OCI-LY7 (cell line): ENCODE measurements at places on chromosomes 1 and 21.
A peak's percentile ranks its signal among the peaks of the same experiment; 100 is the strongest.

DNA sequence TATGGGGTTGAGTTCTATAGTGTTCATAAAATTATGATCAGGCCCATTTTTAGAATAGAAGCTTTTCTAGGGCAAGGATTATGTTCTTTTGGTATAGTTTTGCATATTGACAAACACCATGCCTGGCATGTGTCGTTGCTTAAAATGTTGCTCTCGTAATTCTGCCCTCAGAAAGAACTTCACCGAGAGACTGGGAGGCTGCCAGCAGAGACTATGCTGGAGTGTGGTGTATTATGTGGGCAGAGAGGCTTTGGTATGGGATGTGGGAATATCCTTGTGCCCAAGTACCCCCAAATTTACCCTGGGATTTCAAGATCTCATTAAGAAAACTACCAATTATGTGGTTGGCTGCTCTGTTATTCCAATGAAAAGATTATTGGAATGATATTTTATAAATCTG lies 27.9 kb downstream of the PGM1 start:
- no peak for DNase-seq

GRCh38 chr1:169892927-169893644 lies 610 bp downstream of the SCYL3 start:
- DNase-seq = peak; percentile 11

DNA sequence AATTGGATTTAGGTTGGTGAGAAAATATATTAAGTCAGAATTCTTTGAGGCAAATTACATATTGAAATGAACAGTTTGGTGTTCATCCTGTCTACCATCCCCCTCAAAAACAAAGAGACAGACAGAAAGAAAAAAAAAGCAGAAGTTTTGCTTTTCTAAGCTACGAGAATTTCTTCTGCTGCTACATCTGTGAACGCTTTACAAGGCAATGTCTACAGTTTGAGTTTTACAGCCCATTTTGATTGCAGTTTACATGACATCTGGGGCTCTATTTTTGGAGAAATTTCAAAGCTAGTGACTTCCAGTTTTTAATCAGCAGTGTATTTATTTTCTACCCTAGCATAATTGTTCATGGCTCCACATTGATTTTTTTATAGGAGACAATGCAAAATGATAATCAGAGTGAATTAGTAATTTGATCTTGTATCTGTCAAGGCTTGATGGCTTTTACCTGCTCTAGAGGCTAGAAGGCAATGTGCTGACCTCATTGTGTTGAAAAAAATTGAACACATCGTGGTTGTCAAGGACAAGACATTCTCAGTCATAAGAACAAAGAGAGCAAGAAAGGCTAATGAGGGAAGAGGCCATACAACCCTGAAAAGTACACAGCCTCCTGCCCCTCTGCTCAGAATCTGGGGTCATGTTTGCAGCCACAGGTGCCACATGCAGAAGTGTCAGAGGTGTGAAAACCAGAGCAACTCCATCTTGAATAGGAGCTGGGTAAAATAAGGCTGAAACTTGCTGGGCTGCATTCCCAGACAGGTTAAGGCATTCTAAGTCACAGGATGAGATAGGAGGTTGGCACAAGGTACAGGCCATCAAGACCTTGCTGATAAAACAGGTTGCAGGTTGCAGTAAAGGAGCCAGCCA lies 201.0 kb upstream of the CAMK1G start:
- DNase-seq = no peak

DNA sequence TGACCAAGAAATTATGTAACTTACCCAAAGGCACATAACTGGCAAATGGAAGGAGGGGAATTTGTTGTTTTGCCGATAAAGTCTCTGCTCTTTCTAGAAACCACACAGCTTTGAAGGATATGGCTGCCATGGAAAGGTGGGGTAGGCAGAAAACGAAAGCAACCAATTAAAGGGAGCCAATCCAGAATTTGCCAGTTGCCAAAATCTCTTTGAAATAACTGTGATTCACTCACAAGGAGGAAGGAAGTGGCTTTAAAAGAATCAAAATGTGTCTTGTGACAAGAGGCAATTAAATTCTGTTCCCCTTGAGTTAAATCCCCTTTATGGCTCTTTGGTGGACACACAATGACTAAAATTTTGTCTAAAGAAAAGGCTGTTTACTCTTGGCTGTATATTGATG lies 61.2 kb upstream of the CCDC190 start:
- DNase-seq = no peak

GRCh38 chr1:241645199-241645598 lies 5.0 kb upstream of the CHML start:
- no peak for DNase-seq

DNA sequence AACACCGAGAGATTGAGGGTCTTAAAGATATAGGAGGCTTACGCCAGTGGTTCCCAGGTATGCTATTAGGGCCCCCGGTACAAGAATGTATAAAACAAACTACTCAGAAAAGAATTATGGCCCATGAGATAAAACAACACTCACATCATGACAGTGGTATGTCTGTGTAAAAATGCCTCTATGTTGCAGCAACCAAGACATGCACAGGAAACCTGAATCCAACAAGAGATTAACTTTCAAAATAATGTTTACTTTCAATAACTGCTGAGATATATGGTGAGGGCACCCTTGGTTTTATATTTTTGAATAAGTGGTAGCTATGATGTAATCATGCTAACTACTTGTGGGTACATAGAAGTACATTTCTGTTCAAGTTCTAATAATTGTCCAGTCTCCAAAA lies 74.9 kb downstream of the PUM1 start:
- DNase-seq = no peak

- no peak for DNase-seq
These were observed 4.1 kb downstream of the SLAMF9 start for GRCh38 chr1:159949981-159950381.

DNA sequence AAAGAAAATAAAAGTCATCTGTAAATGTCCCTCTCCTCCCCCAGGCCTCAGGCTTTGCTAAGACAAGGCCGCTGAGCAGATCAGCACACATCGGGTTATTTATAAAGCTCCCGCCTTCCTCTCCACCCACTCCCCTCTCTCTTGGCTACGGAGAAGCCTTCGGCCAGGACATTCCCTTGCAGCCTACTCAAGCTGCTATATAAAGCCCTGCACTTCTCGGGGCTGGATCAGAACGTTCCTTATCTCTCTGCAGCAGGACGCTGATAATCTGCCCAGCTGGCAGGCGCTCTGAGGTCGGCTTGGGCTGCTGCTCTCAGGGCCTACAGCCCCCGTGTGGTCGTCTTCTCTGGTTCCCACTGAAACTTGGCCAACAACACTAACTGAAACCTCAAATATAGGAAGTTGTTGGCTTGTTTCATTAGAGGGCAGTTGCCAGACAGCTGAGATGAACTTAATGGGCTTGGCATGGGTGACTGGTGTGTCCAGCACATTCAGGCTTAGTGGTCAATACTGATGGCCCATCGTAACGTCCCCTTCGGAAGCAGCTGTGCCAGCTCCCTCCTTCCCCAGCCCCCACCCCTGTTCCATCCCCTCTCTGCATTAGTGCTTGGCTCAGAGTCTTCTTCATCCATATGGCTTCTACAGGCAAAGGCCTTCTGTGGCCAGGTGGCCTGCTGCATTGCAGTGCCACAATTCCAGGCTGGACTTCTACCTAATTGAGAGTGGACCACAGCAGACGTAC lies 64.6 kb downstream of the IER5 start:
- peak; percentile 62 for DNase-seq

- DNase-seq = peak; percentile 48
These were observed 36.8 kb downstream of the RAP1A start for GRCh38 chr1:111656086-111657017.

DNA sequence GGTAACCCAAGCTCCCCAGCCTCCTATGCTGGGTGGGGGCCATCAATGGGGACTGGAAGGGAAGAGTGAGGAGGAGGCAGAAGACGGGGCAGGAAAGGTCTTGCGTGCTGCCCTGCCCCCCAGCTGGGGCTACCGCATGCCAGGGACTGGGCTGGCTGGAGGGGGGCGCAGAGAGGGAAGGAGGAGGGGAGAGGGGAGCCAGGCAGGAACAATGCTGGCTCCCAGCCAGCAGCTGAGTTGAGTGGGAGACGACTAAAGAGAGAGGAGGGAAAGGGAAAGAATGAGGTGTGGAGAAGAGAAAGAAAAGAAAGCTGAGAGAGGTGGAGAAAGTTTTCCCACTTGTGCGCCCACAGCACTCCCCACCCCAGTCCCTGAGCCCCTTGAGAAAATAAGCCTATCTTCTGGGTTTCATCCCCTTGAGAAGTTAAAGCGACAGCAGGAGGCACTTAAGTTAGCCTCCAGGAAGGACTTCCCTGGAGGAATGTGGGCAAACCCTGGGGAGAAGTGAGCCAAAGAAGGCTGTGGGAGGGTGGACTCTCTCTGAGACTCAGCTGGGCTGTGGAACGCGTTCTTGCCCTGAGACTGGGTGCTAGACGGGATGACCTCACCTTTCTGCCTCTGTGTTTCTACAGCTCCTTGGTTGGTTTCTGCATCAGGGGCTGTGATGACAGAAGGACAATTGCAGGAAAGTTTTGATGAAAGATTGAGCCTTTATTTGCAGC lies 12.9 kb upstream of the NES start:
- DNase-seq = no peak

DNA sequence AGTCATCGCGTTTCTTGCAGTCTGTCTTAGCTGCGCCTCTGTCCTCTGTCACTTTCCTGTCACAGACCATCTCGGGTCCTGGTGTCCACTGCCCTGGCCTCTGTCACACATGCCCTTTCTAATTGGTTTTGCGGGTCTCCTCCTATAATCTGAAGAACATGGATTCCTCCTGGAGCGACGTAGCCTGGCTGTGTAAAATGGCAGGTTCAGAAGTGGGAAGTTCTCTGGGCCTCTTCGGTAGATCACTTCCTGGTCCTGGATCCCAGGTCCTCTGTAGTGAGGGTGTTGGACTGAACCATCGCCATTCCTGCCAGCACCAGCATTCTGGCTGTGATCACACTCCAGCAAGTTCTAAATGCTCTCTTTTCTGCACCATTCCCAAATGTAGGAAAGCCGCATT lies 857 bp downstream of the FAM3B start:
- no peak for DNase-seq

GRCh38 chr1:177301425-177302124 lies 130.8 kb downstream of the BRINP2 start:
- no peak for DNase-seq

GRCh38 chr1:97824624-97825023 lies 96.2 kb downstream of the DPYD start:
- DNase-seq = no peak

GRCh38 chr1:107228704-107229371 lies 88.0 kb downstream of the NTNG1 start:
- no peak for DNase-seq

DNA sequence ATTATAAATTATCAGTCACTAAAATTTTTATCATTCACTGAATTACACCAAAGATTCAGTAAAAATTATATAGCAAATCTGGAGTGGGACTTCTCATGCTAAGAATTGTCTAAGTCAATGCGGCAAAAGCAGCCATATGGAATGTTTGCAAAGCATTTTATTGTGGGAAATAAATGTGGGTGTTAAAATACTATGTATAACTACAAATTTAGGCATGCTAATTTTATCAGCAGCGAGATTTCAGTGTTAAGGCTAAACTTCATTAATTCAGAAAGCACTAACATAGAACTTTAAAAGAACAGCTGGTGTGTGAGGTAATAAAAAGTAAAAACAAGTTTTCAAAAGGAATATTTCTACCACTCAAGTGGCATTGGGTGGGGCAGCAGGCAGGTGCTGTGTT lies 21.4 kb downstream of the COLGALT2 start:
- no peak for DNase-seq

DNA sequence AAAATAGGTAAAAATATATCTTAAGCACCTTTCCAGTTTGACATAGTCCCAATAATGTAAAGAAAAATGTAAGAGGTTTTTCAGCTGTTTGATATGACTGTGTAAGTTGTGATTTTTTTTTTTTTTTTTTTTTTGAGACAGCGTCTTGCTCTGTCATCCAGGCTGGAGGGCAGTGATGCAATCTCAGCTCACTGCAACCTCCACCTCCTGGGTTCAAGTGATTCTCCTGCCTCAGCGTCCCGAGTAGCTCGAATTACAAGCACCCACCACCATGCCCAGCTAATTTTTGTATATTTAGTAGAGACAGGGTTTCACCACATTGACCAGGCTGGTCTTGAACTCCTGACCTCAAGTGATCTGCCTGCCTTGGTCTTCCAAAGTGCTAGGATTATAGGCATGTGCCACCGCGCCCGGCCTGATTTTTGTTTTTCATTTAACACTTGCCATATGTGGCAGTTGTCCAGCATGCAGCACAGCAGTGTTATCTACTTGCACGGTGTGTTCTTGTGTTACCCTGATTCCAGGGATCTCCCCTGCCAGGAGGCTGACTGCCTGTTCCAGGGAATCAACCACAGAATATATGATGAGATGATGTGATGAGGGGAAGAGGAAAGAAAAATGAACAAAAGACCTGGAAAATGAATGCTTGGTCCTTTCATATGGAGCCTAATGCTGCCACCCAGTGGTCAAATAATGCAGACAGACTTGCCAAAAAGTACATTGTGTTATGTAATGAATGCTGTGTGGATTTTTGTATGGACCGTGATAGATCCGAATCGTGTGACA lies 79.0 kb downstream of the RAVER2 start:
- peak; percentile 68 for DNase-seq

GRCh38 chr1:94544706-94545490 lies 3.3 kb upstream of the F3 start:
- no peak for DNase-seq

- DNase-seq = no peak
These were observed 4.9 kb upstream of the EPS15 start for GRCh38 chr1:51523931-51524330.

GRCh38 chr1:68046423-68046822 lies 4.0 kb downstream of the DIRAS3 start:
- no peak for DNase-seq
